ENCODE measurements at places on chromosomes 12 and 14.

- no peaks in the 10 kb centered on the region for H3K27me3 ChIP-seq
- no peaks in the 10 kb centered on the region for H3K36me3 ChIP-seq
- no peak overlapping the region for H3K4me3 ChIP-seq
- no peak for DNase-seq
- no peak overlapping the region for H3K27ac ChIP-seq
Observed at GRCh38 chr14:66638689-66639088, 130.7 kb downstream of the GPHN start.

DNA sequence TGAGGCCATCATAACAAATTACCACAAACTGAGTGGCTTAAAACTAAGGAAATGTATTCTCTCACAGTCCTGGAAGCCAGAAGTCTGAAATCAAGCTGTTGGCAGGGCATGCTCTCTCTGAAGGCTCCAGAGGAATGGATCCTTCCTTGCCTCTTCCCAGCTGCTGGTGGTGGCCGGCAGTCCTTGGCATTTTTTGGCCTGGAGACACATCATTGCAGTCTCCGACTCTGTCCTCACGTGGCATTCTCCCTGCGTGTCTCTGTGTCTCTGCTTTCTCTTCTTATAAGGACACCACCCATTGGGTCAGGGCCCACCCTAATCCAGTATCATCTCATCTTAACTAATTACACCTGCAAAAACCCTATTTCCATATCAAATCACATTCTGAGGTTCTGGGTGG is 206.1 kb downstream of the SLC41A2 start:
- H3K27me3 ChIP-seq = no peaks in the 10 kb centered on the region
- DNase-seq = peak; percentile 36
- H3K4me3 ChIP-seq = no peak overlapping the region
- H3K27ac ChIP-seq = no peak overlapping the region
- peaks cover 7% of the 10 kb centered on the region for H3K4me1 ChIP-seq
- no peaks in the 10 kb centered on the region for H3K36me3 ChIP-seq

DNA sequence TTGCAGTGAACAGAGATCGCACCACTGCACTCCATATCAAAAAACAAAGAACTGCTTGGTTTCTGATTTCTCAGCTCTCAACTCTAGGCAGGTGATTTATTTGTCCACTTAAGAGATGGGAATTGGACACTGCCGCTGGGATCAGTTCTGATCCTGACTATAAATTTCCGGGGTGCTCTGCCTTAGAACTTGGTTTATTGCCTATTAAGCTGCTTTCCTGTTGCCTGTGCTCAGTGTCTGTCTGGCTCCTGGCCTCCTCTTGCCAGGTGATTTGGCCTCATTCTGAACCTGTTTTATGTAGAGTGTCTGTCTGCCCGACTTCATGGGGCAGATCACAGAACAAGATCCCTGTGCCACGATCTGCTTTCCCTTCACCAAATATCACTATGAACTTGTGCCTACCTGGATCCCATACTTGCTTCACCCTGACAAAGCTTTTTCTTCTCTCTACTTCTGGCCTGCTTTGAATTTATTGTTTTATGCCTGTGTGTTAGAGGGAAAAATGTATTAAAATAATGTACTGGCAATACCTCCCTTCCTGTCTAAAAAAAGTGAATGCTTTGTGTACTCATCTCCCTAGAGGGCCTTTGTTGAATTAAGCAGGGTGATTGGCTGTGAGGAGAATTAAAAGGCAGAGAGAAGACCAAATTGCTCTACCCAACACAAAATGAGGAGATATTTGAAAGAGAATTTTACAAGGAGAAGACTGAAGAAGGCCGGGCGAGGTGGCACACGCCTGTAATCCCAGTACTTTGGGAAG is 27.6 kb downstream of the CDKN1B start:
- no peak for DNase-seq
- peaks cover 18% of the 10 kb centered on the region for H3K4me1 ChIP-seq
- H3K36me3 ChIP-seq = no peaks in the 10 kb centered on the region
- H3K4me3 ChIP-seq = no peak overlapping the region
- H3K27ac ChIP-seq = no peak overlapping the region

DNA sequence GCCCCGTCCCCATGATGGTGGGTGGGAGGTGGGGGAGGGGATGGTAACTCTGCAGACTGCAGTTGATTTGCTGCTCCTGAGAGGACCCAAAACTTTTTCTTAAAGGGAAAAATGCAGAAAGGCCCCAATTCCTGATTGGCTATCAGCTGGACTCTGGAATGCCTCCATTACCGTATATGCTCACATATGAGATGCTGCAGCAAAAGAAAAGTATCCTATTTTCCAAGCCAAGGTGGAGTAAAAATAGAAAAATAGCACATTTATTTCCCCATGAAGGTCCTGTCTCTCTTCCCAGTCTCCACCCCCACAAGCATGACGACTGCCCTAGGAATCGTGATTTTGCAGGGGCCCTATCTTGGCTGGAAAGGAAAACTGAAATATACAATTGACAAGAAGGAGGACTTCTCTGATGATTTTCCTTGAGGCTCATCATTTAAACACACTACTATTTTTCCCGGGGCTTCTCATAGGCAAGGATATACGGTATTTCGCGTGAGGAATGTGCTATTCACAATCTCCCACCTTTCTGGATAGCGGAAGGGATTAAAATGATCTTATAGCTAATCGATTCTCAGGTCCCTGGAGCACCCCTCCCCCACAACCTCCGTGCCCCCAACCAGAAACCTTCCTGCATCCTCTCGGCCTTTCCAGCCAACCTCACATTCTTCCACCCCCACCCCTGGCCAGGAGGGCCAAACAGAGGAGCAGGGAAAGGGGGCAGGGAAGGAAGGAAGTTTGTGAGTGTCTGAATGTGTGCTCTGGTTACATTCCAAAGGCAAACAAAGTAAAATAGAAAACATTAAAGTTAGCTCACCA is 138.9 kb upstream of the CCND2 start:
- peak; percentile 96 for DNase-seq
- H3K4me3 ChIP-seq = peak overlapping the region; percentile 47
- no peak overlapping the region for H3K27ac ChIP-seq
- H3K4me1 ChIP-seq = peaks cover 15% of the 10 kb centered on the region
- no peaks in the 10 kb centered on the region for H3K36me3 ChIP-seq

DNA sequence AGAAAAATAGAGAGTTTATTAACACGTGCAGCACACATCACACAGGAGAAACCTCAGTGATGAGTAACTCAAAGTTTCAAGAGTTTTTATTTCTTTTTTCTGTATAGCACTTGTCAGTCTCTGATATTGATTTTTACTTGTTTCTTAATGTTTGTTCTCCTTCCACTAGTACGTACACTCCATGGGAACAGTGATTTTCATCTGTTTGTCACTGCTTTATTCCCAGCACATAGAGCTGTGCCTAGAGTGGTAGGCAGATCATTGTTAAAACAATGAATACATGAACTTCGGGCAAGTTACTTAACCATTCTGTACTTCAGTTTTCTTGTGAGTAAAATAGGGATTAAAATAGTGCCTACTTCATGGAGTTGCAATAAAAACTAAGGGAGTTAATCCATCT is 46.6 kb downstream of the ETV6 start:
- peaks cover 1% of the 10 kb centered on the region for H3K4me1 ChIP-seq
- H3K36me3 ChIP-seq = no peaks in the 10 kb centered on the region
- H3K27me3 ChIP-seq = no peaks in the 10 kb centered on the region

DNA sequence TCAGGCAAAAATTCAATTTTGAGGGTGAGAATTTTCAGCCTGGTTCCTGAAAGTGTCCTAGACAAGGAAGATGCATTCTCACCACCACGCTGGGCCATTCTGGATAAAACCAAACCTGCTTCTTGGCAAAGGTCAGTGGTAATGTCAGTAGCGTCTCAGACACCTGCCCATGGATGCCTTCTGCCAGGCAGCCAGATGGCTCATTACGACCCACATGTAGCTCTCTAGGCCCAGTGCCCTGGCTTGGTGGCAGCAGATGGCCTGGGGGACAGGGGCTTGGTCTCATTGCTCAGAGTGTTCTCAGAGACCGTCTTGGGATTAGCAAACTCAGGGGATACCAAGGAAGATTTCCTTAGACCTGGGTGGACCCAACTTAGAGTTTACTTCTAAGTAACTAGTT is 105.1 kb downstream of the ARF6 start:
- no peak overlapping the region for H3K4me3 ChIP-seq
- H3K27ac ChIP-seq = no peak overlapping the region
- peaks cover 14% of the 10 kb centered on the region for H3K27me3 ChIP-seq
- no peak for DNase-seq
- no peaks in the 10 kb centered on the region for H3K36me3 ChIP-seq

- H3K4me1 ChIP-seq = peaks cover 10% of the 10 kb centered on the region
- peak; percentile 30 for DNase-seq
- peak overlapping the region; percentile 84 for H3K4me3 ChIP-seq
- peaks cover 10% of the 10 kb centered on the region for H3K27me3 ChIP-seq
Observed at GRCh38 chr14:21105095-21105494, 4.2 kb downstream of the TMEM253 start.

DNA sequence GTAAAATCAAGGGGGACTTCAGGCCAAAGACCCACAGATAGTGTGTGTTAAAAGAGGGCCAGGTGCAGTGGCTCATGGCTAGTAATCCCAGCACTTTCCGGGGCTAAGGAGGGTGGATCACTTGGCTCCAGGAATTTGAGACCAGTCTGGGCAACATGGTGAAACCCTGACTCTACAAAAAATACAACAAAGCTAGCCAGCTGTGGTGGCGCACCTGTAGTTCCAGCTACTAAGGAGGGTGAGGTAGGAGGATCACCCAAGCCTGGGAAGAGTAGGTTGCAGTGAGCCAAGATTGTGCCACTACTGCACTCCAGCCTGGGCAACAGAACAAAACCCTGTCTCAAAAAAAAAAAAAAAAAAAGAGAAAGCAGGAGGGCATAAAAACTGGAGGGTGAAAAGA is 8.5 kb downstream of the VCPKMT start:
- no peaks in the 10 kb centered on the region for H3K4me1 ChIP-seq
- H3K4me3 ChIP-seq = no peak overlapping the region

DNA sequence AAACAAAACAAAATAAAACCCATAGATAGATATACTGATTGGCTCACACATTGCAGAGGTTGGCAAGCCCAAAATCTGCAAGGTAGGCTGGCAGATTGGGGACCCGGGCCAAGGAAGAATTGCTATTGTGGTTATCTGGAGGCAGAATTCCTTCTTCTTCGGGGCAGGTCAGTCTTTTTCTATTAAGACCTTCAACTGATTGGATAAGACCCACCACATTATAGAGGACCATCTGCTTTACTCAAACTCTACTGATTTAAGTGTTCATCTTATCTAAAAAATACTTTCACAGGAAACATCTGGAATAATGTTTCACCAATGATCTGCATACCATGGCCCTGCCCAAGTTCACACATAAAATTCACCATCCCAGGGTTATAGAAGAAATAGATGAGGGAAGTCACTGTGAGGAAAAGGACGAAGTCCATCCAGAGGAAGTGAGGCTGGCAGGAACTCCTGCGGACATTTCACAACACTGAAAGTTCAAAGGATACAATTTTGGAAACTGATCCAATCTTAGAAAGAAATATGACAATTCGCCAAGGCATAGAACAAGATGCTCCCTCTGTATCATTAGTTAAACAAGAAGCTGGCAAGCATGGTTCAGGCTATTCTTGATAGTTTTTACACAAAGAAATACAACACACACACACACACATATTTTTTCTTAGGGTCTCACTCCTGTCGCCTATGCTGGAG is 127.6 kb upstream of the MED13L start:
- no peaks in the 10 kb centered on the region for H3K36me3 ChIP-seq
- no peak for DNase-seq
- H3K27me3 ChIP-seq = no peaks in the 10 kb centered on the region
- no peak overlapping the region for H3K4me3 ChIP-seq
- H3K27ac ChIP-seq = no peak overlapping the region

DNA sequence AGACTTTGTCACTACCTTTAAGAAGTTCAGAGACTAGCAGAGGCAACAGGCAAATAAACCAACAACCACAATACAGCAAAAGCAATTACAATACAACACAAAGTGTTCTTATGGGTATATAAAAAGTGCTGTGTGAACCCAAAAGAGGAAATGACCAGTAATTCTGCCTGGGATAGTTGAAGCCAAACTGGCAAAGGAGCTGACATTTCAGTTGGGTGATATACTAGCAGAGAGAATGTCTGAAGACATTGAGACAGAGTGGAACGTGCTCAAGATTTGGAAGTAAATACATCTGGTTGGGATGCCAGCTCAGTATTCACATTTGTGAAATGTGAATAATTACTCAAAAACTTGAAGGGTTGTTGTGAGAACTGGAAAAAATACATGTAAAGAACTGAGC is 80.6 kb upstream of the GTF2A1 start:
- H3K4me3 ChIP-seq = no peak overlapping the region
- no peaks in the 10 kb centered on the region for H3K36me3 ChIP-seq
- no peaks in the 10 kb centered on the region for H3K4me1 ChIP-seq
- H3K27ac ChIP-seq = no peak overlapping the region
- no peak for DNase-seq
